ENCODE measurements at places on chromosomes 2 and 18.

GRCh38 chr18:38369772-38370690, 804.4 kb upstream of the CELF4 start:
- DNase-seq, result no peak

- no peak for DNase-seq
These were observed 1067.2 kb upstream of the GYPC start for GRCh38 chr2:125588780-125589179.

GRCh38 chr2:149828520-149829210, 241.1 kb upstream of the MMADHC start:
- no peak for DNase-seq

DNA sequence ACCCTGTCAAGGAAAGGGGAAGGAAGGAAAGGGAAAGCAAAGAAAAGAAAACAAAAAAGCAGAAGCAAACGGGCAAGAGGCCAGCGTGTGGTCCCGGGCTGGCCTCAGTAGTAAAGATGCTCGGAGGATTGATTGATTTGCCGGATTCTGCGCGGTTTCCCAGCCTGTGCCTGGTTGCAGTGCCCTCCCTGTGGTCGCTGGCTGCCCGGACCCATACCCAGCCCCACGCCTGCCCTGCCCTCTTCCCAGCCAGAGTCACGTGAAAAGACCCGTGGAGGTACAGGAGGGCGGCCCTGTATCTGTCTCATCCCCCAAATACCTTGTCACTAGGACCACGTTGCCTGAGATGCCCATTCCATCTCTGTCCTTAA, 55.1 kb upstream of the IMP4 start:
- DNase-seq, result no peak

DNA sequence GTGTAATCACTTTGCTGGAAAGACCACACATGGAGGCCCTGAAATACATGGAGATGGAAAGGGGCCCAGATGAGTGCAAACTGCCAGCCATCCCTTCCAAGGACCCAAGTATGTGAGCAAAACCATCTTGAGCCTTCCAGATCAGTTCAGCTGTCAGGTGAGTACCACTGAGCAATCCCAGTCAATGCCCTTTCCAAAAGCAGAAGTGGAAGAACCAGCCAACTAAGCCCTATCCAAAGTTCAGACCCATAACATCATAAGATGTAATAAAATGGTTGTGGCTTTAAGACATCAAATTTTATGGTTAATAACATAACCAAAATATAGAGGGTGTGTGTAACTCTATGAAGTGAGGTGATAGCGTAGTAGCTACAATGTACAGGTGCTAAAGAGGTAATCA, 88.5 kb downstream of the NXPH2 start:
- DNase-seq, result no peak

DNA sequence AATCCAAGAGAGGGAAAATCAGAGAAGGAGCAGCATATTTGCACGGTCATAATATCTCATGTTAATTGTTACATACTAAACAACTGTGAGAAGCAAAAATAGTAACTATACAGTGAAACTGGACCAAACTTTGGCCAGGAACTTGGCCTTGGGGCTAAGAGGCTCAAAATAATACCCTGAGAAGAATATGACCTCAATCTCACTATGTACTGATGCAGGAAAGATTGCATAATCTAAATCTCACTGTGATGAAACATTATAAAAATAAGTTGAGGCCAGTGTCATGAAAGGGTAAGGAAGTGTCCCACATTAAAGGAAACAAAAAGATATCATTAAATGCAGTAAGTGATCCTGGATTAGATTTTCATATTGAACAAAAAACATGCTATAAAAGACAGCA, 36.5 kb downstream of the ZRANB3 start:
- peak; percentile 27 for DNase-seq
